ENCODE measurements at places on chromosomes 12 and 14. TPM values are rescaled to one million over a fixed set of nuclear protein-coding genes. Genes with fewer than 3 reads are reported as not detected.

DNA sequence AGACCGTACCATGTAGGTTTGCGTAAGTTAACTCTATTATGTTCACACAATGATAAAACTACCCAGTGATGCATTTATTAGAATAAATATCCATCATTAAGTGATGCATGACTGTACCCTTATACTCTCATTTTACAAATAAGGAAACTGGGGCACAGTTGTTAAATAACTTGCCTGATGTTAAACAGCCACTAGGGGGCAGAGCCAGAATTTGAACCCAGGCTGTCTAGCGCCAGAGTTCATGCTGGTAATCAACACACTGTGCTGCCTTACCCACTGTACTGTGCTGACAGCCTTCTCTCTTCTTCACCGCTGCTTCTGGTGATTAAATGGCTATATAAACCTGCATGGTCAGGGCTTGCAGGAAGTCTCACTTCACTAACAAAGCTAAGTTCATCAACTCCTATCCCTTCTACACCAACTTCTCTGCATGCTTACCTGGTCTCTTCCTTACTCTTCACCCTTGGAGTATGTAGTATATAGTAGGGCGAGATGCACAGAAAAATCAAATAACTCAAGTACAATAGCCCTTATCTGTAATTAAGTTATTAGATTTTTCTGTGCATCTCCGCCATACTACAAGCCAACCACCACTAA lies 43.6 kb upstream of the APPL2 start:
- peak; percentile 70 for DNase-seq

GRCh38 chr14:97221572-97222285 lies 424.5 kb downstream of the VRK1 start:
- no peak for DNase-seq

DNA sequence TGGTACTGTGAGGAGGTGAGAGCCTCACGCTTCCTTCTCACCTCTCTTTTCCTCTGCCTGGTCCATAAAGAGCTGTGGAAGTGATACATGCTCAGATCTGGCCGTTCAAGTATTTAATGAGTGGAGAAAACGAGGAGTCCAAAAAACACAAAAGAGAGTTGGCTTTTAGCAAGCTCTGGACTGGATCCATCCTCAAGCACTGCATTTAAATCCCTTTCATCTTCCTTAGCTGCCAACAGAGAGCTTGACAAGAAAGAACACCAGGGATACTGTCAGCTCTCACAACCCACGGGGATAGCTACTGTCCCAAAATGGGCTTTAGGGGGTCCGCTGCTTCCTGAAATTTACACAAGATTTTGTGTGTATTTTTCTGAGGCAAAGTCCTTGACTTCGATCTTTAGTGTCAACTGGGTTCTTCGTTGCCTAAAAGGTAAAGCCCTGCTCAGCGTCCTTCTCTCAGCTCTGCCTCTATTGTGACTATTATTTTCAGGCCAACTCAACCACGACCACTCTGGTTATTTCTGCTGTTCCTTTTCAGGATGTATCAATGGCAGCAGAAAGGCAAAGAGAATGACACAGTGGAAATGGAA lies 120.9 kb downstream of the TMTC1 start:
- no peak for DNase-seq

DNA sequence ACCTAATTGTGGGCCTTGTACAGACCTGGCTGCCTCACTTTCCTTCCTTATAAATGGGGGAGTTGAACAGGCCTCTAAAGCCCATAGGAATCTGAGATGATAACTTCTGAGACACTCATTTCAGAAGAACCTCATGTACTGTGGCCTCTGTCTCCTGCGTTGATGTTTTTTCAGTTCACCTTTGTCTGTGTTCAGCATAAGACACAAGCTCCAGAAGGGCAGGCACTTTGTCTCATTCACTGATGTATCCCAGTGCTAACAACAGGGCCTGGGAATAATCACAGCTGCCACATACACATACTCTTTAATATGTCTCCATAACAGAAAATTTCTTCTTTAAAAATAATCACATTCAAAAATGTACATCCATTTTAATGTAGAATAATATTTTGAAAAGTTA lies 3.3 kb downstream of the FGD6 start:
- DNase-seq: no peak

- peak; percentile 64 for DNase-seq
Observed at GRCh38 chr12:79329933-79330332, 360.8 kb downstream of the PAWR start.

- no peak for DNase-seq
Observed at GRCh38 chr14:99509871-99510555, 28.8 kb downstream of the CCNK start.

- no peak for DNase-seq
Observed at GRCh38 chr12:102171951-102172350, 25.7 kb downstream of the PMCH start.

- no peak for DNase-seq
Observed at GRCh38 chr12:111901182-111901581, 59.2 kb downstream of the MAPKAPK5 start.

DNA sequence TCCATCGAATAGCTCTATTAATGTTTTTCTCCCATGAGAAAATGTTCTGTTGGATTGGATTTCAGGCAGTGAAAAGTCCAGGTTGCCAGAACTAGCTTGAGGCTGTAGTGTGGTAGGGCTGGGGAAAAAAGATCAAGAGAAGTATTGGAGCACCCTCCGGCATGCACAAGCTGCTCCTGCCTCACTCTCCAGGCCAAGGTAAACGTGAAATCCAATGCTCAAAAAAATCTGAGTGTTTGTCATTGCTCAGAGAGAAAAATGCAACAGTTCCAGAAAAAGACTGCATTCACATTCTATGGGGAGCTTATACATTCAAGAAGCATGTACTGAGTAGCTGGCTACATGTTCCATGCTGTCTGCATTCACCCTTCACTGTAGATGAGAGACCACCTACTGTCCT lies 680.9 kb upstream of the TBX3 start:
- DNase-seq: no peak

DNA sequence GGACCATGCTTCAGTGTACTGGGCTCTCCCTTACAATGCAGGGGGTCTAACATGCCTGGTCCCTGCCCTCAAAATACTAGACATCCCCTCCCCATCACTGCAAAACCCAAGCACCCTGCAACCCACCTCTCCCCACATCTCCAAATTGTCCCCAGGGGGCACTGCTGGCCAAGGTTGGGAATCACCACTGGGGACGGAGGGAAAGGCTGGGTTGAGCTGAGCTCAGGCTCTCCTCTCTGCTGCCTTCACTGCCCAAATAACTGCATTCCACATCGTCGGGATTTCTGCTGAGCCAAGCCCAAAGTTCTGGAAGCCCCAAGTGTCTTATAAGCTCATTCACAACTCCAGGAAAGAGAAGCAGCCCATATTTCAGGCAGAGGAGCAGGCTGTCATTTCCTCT lies 69.6 kb downstream of the NT5DC3 start:
- peak; percentile 59 for DNase-seq

DNA sequence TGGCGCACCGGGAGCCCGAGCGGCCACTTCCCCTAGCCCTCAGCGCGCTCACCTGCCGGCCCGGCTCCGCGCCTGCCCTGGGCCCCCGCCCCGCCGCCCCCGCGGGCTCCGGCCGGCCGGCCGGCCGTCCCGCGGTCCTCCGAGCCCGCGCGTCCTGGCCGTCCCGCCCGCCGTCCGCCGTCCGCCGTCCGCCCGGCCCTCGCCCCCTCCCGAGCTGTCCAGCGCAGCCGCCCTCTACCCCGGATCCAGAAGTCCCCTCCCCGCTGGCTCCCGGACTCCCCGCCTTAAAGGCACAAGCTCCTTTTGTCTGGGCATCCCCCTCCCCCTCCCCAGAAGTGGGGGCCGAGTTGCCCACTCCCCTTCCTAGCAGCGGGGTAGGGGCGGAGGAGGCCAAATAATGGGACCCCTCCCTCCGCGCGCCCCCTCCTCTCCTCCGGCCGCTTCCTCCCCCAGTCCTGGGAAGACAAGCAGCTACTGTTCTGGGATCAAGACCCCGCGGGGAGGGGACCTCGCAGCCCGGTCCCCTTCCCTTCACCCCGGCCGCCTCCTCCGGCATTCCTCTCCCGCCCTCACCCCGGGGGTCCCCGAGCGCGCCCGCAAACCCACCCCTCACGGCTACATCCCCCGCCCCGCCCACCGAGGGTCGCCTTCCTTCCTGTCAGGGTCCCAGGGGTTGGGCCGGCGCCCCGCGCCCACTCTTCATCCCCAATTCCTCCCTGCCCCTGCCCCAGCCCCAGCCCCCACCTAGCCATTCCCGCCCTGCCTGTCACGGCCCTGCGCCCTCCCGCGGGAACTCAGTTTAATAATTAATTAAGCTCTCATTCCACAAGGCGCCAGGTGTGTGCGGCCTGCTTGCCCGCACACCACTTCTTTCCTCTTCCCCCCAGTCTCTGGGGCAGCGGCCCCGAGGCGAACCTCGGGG lies at the start of gene ADCY6:
Gene ADCY6 (minus strand): TSS at position 236 of the 922 bp plus-strand sequence. CDS start 5,655 bp downstream, outside the sequence.
- peak; percentile 86 for DNase-seq

DNA sequence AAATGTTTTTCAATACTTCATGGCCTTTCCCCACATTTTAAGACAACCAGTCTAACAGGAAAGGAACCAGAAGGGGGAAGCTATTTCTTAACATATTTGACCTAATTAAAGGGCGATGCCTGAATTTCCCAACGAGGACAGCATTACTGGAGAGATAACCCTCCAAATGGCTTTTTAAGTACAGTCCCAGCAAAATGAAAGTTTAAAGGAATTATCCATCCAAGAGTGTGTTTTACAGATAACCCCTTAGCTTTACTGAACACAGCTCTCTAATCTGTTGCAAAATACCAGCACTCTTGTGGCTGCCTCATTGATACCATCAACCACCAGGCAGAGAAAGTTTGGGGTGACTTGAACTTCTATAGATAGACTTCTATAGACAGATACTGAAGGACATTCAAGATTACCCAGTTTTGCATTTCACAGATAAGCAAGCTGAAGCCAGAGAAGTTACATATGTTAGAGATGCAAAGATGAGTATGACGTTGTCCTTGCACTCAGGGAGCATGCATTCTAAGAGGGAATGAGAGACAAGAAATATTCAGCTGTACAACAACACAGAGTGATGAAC lies 41.3 kb upstream of the DUSP6 start:
- no peak for DNase-seq

GRCh38 chr14:90288651-90289355 lies 32.5 kb downstream of the PSMC1 start:
- DNase-seq: peak; percentile 51

The EFS gene
- total RNA-seq: not detected

The MYH6 gene
- not detected for total RNA-seq

The FOXN4 gene
- total RNA-seq: not detected

The CLSTN3 gene
- total RNA-seq: 12.9 TPM

The ANKS1B gene
- 0.20 TPM for total RNA-seq

The NTF3 gene
- total RNA-seq: under 0.01 TPM

The EML1 gene
- 21.1 TPM for total RNA-seq

The LRP1-AS gene
- not detected for total RNA-seq
